ENCODE measurements at places on chromosomes 16 and 17. TPM values are rescaled to one million over a fixed set of nuclear protein-coding genes. Genes with fewer than 3 reads are reported as not detected.

SEZ6L2 gene
- total RNA-seq = 60.7 TPM

CAPNS2 gene
- total RNA-seq = 1.9 TPM

CA10 gene
- total RNA-seq = not detected

PRCD gene
- total RNA-seq = 0.36 TPM

P4HB gene
- total RNA-seq = 2,101 TPM

TEDC2 gene
- 3.0 TPM for total RNA-seq

GPR179 gene
- 0.14 TPM for total RNA-seq

DNA sequence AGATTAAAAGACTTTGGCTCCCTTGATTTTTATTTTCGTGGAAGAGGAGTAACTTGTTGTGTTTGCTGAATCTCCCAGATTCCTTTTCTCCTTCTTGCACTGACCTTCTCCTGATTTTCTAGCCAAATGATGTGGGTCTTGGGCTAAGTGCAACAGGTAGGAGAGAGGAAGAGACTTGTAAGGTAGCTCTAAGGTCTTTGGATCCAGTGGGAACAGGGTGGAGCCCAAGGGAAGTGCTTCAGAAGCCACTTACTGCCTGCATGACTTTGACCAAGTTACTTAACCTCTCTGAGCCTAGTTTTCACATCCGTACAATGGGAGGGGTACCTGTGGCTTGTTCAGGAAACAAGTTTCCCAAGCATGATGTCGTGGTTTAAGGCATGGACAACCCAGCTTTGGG is 111.3 kb upstream of the IRX3 start:
- DNase-seq = no peak
- H3K4me3 ChIP-seq = no peak overlapping the region
- no peaks in the 10 kb centered on the region for H3K27me3 ChIP-seq
- H3K36me3 ChIP-seq = no peaks in the 10 kb centered on the region
- H3K4me1 ChIP-seq = no peaks in the 10 kb centered on the region
- H3K27ac ChIP-seq = no peak overlapping the region

DNA sequence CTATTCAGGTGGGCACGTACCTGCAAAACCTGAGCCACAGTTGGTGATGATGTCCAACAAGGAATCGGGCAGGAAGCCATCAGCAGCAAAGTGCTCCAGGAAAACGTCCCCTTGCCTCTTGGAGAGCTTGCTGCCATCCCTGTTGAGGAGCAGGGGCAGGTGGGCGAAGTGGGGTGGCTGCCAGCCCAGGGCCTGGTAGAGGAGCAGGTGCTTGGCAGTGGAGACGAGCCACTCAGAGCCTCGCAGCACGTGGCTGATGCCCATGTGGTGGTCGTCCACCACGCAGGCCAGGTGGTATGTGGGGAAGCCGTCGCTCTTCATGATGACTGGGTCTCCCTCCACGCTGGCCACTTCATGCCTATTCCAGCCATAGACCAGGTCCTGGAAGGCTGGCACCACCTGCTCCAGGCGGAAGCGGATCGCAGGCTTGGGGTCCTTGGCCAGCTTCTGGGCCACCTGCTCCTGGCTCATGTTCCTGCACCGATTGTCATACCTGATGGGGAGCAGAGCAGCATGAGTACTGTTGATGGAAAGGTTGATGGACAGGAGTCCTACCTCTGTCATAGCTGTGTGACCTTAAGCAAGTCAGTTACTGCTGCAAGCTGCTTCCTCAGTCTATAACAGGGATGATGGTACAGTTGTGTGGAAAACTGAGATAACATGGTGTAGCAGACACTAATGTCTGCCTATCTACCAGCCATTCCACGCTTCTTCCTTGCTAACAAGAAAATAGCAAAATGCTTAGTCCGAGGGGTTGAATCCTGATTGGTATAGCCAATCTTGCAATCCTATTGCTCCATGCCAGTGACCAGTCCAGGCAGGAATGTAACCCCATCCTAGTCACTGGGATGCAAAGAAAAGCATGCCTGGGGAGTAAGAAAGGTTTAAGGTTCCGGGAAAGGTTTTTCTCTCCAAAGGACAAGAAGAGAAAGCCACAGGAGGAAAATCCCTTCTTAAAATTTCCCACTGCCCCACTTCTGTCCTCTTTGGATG is 22.0 kb downstream of the EARS2 start:
- peaks cover 4% of the 10 kb centered on the region for H3K36me3 ChIP-seq
- no peak for DNase-seq
- no peak overlapping the region for H3K27ac ChIP-seq
- H3K4me1 ChIP-seq = no peaks in the 10 kb centered on the region
- H3K27me3 ChIP-seq = no peaks in the 10 kb centered on the region
- no peak overlapping the region for H3K4me3 ChIP-seq

GRCh38 chr16:70438969-70439862 is at the start of gene ST3GAL2:
ST3GAL2 (minus strand) TSS chr16:70439100; CDS start chr16:70398530, 40,570 bp downstream.
- no peaks in the 10 kb centered on the region for H3K4me1 ChIP-seq
- H3K4me3 ChIP-seq = peak within 1 kb of the TSS; percentile 59
- DNase-seq = peak; percentile 87
- no peaks in the 10 kb centered on the region for H3K27me3 ChIP-seq
- H3K36me3 ChIP-seq = no peaks in the 10 kb centered on the region
- peak within 1 kb of the TSS; percentile 67 for H3K27ac ChIP-seq

GRCh38 chr17:30326809-30327208 is 7.0 kb downstream of the TMIGD1 start:
- DNase-seq = no peak
- H3K36me3 ChIP-seq = no peaks in the 10 kb centered on the region
- H3K4me3 ChIP-seq = no peak overlapping the region
- no peaks in the 10 kb centered on the region for H3K27me3 ChIP-seq

- H3K4me1 ChIP-seq = no peaks in the 10 kb centered on the region
- no peak overlapping the region for H3K27ac ChIP-seq
These were observed 62.3 kb downstream of the NFATC3 start for GRCh38 chr16:68147444-68147843.

- no peaks in the 10 kb centered on the region for H3K4me1 ChIP-seq
- no peaks in the 10 kb centered on the region for H3K27me3 ChIP-seq
- no peak for DNase-seq
- no peak overlapping the region for H3K4me3 ChIP-seq
- no peak overlapping the region for H3K27ac ChIP-seq
- H3K36me3 ChIP-seq = no peaks in the 10 kb centered on the region
These were observed 486.6 kb upstream of the CDH11 start for GRCh38 chr16:65608455-65608854.

GRCh38 chr17:32386844-32387243 is 36.9 kb downstream of the ZNF207 start:
- H3K4me1 ChIP-seq = no peaks in the 10 kb centered on the region
- no peak for DNase-seq
- no peaks in the 10 kb centered on the region for H3K36me3 ChIP-seq
- no peak overlapping the region for H3K27ac ChIP-seq
- H3K4me3 ChIP-seq = no peak overlapping the region
- no peaks in the 10 kb centered on the region for H3K27me3 ChIP-seq

DNA sequence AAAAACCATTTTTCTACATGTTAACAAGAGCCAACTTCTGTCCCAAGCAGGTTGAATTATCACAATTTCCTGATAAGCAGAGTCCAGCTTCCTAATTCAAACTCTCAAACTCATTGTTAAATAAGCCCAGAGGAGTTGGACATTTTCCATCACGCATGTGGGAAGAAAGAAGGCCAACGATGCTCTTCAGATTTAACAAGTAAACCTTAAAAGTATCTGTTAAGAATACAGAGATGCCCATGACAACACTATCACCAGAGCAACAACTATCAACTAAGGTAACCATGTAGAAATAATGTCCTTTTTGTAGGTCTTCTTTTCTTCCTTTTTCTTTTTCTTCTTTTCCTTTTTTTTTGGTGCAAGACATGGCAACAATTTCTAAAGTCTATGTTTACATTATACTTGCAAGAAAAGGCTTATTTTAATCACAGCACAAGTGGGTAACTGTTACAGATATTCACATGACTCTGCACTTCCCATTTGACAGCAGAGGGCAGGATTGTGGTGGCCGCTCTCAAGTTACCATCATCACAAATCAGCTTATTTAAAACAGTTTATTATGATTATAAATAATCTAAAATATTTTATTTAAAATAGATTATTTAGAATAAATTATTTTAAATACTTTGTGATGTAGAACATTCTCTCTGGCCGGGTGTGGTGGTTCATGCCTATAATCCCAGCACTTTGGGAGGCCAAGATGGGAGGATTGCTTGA is 35.7 kb upstream of the DHRS7B start:
- H3K27ac ChIP-seq = no peak overlapping the region
- no peak overlapping the region for H3K4me3 ChIP-seq
- H3K4me1 ChIP-seq = no peaks in the 10 kb centered on the region
- H3K27me3 ChIP-seq = no peaks in the 10 kb centered on the region

GRCh38 chr17:42873315-42873714 is 22.3 kb downstream of the AOC3 start:
- no peaks in the 10 kb centered on the region for H3K36me3 ChIP-seq
- DNase-seq = no peak

GRCh38 chr17:77542551-77543490 is 402.1 kb downstream of the SEC14L1 start:
- H3K36me3 ChIP-seq = no peaks in the 10 kb centered on the region
- H3K27me3 ChIP-seq = no peaks in the 10 kb centered on the region
- peak; percentile 82 for DNase-seq
- H3K27ac ChIP-seq = peak overlapping the region; percentile 25
- H3K4me3 ChIP-seq = no peak overlapping the region

All from prostate gland (tissue), 2 donors.